ENCODE measurements at places on chromosomes 4 and X. TPM values are rescaled to one million over a fixed set of nuclear protein-coding genes. Genes with fewer than 3 reads are reported as not detected.

DNA sequence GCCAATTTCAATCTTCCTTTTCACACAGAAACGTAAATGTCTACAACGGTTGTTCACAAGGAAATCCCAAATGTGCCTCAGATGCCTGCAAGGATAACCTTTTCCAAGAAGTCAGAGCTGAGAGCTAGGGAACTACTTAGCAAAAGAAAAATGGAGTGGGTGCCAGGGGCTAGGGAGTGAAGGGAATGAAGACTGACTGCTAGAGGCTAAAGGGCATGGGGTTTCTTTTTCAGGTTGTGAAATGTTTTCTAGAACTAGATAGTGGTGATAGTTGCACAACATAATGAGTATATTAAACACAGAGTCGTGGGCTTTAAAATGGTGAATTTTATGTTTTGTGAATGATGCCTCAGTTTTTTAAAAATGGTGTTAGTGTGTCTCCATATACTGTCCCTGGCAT, 53.4 kb downstream of the CD99L2 start:
- DNase-seq: no peak

DNA sequence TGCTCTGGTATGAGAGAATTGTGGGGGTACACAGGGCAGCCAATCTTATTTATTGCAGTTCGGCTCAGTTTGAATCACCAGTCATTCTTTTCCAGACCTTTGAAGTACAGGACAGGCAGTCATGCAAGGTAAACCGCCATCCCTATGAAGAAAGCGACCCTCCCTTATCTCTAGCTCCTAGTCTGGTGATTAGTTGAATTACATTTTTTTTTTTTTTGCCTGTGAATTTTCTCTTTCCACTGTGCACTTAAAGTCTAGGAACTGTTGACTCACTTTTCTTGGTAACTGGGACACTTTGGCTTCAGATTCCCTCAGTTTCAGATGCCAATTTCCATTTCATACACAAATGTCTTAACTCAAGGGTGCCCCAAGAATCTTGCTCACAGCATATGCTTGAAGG, 82.4 kb upstream of the FAM9C start:
- DNase-seq: no peak

GRCh38 chr4:75733369-75733768, 9.0 kb downstream of the USO1 start:
- peak; percentile 64 for DNase-seq

DNA sequence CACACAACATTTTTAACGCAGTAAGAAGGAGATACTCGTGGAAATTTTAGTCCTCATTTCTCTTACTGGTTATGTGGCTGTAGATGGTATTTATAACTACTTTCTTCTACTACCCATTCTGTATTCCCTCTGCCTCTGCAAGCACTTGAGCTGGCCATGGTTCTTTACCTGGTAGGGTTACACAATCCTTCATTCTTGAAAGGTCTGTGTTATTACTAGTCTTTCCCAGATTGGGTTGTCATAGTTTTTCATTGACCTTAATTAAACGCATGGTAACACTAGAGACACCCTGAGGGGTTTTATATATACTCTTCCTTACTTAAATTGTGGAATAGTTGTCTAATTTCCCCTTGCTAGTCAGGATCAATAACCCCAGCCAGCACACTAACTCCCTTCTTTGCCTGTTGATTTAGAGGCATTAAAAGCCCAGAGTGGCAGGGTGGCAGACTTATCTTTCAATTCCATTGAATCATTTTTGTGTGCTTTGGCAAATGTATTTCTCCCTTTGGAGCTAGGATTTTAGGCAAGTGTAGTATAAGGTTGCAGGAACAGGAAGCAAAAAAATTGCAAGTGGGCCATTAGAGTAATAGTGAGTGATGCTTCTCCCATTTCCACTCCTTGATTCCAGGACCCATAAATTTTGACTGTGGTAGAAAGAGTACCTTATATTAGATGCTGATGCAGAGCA, 113.6 kb upstream of the EMCN start:
- no peak for DNase-seq

- DNase-seq: no peak
These were observed 35.5 kb upstream of the CD99L2 start for GRCh38 chrX:150933945-150934350.

DNA sequence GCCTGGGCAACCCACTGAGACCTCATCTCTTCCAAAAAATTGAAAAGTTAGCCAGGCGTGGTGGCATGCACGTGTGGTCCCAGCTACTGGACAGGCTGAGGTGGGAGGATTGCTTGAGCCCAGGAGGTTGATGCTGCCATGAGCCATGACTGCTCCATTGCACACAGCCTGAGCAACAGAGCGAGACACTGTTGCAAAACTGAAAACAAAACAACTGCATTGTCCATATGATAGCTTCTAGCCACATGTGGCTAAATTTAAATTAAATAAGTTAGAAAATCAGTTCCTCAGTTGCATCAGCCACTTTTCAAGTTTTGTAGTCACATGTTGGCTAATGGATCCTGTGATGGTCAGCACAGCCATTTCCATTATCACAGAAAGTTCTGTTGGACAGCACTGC, 67.9 kb downstream of the GAB1 start:
- DNase-seq: no peak

DNA sequence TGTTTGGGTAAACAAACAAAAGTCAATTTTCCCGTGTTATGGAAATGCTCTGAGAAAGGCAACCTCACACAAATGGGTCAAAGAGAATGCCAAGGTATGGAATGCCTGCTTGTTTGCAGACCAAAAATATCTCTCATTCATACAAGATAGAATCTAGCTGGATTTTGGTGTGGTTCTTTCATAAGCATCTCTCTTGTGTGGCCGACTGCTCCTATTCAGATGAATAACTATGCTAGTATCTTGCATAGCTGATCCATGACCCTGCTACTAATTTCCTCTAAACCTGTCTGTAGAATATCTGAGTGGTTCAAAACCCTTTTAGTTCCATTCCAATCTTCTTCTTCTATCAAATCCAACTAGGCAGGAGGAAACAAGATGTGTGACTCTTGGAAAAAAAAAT, 28.2 kb upstream of the SORBS2 start:
- DNase-seq: peak; percentile 33

- no peak for DNase-seq
These were observed 12.6 kb upstream of the GABRE start for GRCh38 chrX:151987108-151987507.

DNA sequence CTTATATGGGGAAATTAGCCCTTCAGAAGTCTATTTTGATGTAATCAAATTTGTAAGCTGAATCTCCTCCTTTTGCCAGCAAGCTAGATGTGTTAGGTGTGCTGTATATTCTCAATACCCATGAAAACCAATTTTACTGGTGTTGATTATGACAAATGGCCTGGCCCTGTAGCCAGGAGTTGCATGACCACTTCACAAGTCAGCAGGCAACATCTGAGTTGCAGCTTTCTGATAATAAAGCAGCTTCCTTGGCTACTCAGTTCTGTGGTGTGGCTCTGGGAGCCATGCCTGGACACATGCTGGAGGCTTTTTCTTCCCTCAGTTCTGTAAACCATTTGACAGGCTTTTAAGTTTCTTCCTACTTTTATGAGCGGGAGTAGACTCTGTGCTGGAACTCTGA, 154.1 kb upstream of the CXCL13 start:
- DNase-seq: no peak

DNA sequence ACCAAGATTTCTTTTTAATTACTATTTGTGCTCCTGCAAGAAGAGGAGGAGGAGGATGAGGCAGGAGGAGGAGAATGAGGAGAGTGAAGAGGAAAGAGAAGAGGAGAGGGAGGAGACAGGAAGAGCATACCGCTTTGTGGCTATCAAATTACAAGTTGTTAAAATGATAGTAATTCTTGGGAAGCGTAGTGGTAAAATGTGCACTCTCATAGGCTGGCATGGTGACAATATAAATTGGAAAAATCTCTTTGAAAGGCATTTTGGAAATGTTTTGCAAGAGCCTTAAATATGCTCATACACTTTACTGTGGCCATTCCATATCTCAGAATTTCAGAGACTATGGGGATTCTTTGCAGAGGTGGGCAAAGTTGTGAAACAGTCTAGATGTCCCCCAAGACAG, 53.2 kb downstream of the MXRA5 start:
- no peak for DNase-seq

DNA sequence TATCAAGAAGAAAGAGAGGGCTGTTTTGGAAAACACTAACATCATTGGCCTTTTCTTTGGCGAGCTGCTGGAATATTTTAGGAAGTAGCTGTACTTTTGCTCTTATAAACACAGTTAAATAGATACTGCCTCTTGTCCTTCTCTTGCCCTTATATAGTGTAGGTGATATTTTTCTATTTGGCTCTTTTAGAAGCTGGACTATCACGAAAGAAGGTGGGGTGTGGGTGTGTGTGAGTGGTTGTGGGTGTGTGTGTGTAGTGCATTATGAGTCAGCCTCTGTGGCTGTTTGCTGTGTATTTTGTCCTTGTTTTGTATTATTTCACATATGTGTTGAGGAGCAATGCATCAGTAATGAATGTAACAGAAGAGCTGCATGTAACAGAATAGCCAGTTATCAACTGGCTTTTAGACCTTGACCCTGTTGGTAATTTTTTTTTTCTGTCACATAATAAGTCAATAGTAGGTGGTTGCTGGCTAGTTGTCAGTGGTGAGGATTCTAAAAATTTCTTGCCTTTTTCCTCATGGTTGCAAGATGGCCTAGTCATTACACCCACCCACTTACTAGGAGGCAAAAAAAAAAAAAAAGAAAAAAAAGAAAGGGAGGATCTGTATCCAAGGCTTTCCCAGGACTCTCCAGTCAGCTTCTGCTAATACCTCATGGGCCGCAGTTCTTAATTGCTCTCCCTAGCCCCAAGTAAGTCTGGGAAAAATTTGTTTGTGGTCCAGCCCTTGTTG, 23.8 kb downstream of the ARHGAP10 start:
- DNase-seq: peak; percentile 83

DNA sequence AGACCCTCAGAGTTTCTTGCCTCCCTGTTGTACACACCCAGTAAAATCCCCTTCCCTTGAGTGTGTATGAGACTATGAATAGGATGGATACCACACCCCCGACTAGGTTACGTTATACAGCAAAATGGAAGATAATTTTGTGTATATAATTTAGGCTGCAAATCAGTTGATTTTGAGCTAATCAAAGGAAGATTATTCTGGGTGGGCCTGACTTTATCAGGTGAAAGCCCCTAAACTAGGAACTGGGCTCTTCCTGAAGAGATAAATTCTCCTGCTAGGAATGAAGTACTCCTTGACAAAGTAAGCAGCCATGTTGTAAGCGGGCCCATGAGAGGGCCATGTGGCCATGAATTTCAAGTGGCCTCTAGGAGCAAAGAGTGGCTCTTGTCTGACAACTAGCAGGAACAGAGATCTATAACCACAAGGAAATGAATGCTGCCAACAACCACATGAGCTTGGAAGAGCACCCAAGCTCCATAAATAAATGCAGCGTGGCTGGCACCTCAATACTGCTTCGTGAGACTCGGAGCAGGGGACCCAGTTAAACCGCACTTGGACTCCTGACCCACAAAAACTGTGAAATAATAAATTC, 646.4 kb downstream of the IL1RAPL1 start:
- DNase-seq: no peak

GRCh38 chrX:883588-883987, 253.0 kb downstream of the SHOX start:
- DNase-seq: no peak

DNA sequence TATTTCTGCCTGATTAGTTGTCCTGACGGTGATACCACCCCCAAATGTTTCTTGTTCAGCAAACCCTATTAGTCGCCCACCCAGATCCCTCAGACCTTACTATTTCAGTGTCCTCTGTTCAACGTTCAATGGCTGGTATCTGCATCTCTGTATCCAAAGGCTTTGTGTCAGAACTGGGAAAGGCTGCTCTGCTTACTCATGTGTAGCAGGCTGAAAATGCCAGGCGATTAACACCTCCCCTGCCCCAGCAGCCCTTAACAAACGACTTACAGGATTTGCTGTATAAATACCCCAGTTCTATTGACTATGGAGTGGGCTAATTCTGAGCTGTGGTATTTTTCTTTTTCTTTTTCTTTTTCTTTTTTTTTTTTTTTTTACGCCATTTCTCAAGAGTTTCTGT, 415.0 kb downstream of the ZNF674 start:
- DNase-seq: no peak

DNA sequence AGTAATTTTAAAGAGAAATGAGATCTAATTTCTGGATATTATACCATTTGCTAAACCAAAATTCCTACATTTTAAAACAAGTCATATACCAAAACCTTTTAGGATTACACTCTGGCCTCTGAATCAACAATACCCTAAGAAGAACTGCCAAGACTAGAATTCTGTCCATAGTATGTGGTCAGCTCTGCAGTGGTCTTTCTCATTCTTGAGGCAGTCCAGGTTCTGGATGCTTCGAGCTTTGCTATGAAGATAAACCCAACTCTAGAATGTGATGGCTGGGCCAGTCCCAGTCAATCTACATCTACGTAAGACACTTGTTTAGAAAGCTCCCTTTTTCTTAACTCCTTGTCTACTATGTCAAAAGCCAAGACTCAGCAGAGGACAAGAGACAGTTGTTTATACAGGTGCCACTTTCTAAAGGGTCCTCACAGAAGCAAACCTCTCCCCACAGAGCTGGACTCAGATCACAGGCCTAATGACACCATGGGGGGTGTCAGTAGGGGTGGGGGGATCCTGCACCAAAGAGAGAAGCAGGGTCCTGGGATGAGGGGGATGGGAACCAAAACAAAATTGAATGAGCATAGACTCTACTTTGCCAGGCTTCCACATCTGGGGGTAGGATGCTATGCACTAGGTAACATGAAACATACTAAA, 63.2 kb downstream of the SH3RF1 start:
- no peak for DNase-seq

DNA sequence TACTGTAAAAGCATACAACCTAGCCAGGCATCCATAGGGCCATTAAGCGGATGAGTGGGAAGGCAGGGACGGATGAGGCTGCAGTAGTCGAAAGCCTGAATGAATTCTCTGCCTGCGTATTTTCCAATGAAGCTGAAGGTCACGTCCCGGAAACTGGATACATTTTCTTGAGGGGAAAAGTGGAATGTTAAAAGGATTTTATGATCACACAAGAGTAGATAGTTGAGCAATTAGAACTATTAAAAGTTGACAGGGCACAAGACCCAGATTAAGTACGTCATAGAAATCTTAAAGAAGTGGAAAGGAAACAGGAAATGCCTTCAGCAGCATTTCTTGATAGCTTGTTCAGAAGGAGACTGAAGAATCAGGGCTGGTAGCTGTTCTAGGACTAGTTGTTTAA, 98.3 kb upstream of the CXXC4 start:
- peak; percentile 0 for DNase-seq

The EGF gene
- 1.7 TPM for polyA plus RNA-seq

The SOWAHB gene
- not detected for polyA plus RNA-seq

The ADGRG4 gene
- under 0.01 TPM for polyA plus RNA-seq

The SPRY1 gene
- 2.6 TPM for polyA plus RNA-seq

The GAGE12F gene
- polyA plus RNA-seq: not detected

The ASB12 gene
- not detected for polyA plus RNA-seq

The CPLX1 gene
- 0.05 TPM for polyA plus RNA-seq

The RNF212 gene
- polyA plus RNA-seq: 0.51 TPM

The TMEM156 gene
- 0.82 TPM for polyA plus RNA-seq

The SULT1E1 gene
- polyA plus RNA-seq: not detected

The GPRASP3 gene
- polyA plus RNA-seq: 2.2 TPM

The GC gene
- not detected for polyA plus RNA-seq

The XPNPEP2 gene
- 0.07 TPM for polyA plus RNA-seq

The BMX gene
- polyA plus RNA-seq: not detected

The DCAF8L2 gene
- polyA plus RNA-seq: not detected

The DDX60 gene
- polyA plus RNA-seq: 2.1 TPM

All from IMR-90 (cell line).